ENCODE measurements at places on chromosomes 7 and 10. TPM values are rescaled to one million over a fixed set of nuclear protein-coding genes. Genes with fewer than 3 reads are reported as not detected.

The CCDC126 gene
- 17.9 TPM for polyA plus RNA-seq

The FGFR2 gene
- not detected for polyA plus RNA-seq

The OR13A1 gene
- polyA plus RNA-seq: 0.55 TPM

The HABP2 gene
- not detected for polyA plus RNA-seq

The POLR2J gene
- polyA plus RNA-seq: 98.7 TPM

The MYH16 gene
- polyA plus RNA-seq: not detected

The ZP3 gene
- 1.9 TPM for polyA plus RNA-seq

The CUBN gene
- polyA plus RNA-seq: 0.34 TPM

The HOXA3 gene
- not detected for polyA plus RNA-seq

The SLC26A5 gene
- not detected for polyA plus RNA-seq

The ICA1 gene
- polyA plus RNA-seq: not detected

The TAS2R39 gene
- not detected for polyA plus RNA-seq

The GPR37 gene
- polyA plus RNA-seq: not detected

The NPTX2 gene
- polyA plus RNA-seq: not detected

The C7orf33 gene
- not detected for polyA plus RNA-seq

All from naive B cell (primary cell).